Kasumi-1 (cell line): ENCODE measurements at places on chromosomes 1 and 21.

- no peak for DNase-seq
Observed at GRCh38 chr1:217088011-217088410, 364.8 kb upstream of the ESRRG start.

DNA sequence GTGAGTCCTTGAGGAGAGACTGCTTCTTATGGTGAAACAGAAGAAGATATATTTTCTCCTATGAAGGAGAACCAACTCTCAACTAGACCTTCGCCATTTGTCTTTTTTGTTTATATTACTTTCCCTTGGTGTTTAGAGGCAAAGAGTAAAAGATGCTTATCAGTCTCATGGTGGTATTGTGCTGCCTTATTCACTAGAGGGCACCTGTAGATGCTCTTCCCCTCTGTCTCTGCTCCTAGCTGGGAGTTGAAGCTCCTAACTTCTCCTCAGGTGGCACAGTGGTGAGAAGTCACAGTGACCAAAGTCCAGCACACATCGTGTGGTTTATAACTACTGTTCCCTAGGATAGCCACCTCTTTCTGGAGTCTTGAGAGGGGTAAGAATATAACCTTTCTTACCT, 1359.6 kb downstream of the PLA2G4A start:
- peak; percentile 31 for DNase-seq

DNA sequence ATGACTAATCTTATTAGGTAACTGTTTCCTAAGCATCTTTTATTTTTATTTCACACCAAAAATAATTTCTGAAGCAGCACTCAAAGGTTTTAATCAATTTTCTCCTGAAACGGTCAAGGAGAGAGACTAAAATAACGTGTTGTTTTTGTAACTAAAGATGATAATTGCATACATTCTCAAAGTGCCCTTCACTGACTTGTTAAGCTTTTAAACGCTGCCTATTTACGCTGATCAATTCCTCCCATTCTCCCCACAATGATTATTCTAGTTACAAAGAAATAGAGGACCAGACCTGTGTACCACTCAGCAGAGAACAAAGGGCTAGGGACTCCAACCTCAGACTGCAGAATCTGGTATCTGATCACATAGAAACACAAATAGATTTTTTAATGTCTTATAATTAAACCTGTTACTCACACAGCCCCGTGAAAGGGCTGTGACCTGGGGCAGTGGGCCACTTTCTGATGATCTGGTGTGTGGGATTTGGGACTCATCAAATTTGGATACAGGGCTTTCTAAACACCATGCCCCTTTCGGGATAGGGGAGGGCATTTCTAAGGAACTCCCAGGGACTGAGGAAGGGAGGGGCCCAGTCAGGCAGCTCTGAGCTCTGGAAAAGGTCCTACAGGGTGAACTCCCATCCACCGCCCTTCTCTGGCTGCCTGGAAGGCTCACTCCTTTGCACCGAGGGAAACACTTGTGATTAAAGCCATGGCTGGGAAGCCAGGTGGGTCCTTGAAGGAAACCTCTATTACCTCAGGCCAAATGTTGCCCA, 65.2 kb downstream of the BCAR3 start:
- DNase-seq, result no peak

GRCh38 chr1:159510229-159510541, 25.6 kb downstream of the OR10J5 start:
- DNase-seq, result no peak

- DNase-seq, result no peak
Observed at GRCh38 chr1:30962609-30963508, 54.3 kb upstream of the SDC3 start.

DNA sequence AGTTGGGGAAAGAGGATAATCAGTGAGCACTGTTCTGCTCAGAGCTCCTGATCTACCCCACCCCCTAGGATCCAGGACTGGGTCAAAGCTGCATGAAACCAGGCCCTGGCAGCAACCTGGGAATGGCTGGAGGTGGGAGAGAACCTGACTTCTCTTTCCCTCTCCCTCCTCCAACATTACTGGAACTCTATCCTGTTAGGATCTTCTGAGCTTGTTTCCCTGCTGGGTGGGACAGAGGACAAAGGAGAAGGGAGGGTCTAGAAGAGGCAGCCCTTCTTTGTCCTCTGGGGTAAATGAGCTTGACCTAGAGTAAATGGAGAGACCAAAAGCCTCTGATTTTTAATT, 42.7 kb downstream of the YARS1 start:
- no peak for DNase-seq

DNA sequence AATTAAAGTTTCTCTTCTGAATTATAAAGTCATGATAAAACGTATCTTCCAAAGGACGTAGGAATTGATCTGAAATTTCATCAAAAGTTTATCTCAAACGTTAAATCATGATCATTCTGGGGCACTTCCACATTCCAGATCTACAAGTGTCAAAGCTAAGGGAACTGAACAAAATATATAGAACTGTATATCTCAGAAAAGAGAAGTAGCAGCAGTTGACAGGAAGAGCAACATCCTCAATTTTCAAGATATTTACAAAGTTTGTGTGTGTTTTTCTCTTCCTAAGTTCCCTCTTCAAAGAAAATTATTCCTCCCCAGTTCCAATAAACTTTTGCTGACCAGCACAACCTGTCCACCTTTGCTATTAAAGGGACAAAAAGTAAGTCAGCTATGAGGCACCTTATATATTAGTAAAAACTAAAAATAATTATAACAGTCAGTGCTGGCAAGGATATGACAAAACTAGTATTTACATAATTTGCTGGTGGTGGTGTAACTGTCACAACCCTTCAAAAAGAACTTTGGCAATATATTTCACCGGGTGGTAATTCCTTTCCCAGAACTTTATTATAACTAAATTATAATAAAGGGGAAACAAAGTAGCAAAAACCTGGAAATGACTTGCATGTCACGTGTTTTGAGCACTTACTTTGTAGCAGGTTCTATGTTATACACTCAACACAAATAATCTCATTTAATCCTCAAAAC, 38.5 kb upstream of the EYA3 start:
- DNase-seq, result peak; percentile 90
